ENCODE measurements at places on chromosomes 16 and 17.

DNA sequence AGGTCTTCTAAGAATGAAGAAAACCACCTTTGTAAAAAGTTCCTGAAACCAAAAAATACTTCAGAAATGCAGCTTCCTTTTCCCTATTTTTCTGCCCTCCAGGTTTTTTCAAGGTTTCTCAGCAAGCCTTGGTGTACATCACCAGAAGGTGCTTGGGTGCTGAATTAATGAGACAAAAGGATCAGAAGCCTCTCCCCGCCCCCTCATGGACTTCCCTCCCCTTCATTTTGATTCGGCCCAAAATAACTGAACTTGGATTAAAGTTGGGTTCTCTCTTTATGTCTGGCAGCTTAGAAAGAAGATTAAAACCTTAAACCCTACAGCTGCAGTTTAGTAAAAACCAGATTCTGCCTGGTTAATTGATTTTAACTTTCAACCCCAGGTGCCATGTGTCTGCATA is 121.7 kb upstream of the ERCC4 start:
- DNase-seq, result no peak

GRCh38 chr17:66953630-66954020 is 10.9 kb upstream of the CACNG4 start:
- DNase-seq, result no peak

DNA sequence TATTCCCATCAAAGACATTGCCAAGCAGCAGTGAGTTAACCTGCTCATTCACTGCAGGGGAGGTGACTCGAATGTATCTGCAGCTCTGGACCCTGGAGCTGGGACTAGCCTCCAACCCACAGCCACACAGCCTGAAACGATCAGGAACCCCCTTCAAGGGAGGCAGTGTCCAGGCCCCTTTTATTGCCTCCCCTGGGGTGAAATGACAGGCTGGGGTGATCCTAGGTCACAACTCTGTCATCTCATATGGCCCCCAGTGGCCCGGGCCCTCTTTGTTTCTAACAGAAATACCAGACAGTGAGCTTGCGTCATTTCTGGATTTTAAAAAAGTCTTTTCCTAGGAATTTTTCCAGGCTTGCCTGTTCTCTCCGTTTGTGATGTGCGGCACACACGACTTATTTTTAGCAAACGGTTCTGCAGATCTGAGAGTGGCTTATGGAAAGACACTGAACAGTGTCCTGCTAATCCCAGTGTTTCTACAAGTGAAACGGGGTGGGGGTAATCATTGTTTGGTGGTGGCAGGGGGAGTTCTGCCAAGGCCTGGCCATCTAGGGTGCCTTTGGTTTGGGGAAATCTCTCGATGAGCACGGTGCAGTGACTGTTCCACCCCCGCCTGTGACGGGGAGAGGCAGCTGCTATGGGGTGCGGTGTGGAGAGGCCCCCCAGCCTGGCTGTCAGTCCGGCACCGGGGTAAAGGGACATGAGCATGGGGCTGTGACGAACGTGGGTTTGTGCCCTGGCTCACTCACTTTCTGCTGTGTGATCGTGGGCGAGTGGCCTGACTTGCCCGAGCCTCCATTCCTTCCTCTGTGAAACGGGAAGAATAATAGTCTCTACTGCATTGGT is 27.2 kb downstream of the NAGPA start:
- DNase-seq, result no peak

GRCh38 chr17:74267987-74268499 is 6.0 kb upstream of the DNAI2 start:
- DNase-seq, result no peak

DNA sequence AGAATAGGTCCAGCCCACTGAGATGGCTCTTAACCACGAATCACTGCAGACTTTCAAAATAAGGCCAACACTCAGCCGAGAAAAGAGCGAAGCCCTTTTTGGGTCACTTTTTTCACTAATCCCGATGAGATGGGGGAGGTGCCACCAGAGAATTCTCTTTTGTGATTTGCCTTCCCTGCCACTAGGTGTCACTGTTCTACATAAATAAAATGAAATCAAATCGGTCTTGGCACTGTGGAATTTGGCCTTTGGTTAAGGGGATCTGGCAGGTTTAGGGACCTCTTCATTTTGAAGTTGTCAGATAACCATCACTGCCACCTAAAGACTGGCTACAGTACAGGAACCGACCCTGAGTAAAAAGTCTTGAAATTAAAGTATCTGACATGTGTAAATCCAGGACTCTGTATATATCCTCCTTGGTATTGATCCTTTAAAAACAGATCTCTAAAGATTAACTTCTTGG is 147.0 kb downstream of the HS3ST4 start:
- no peak for DNase-seq

DNA sequence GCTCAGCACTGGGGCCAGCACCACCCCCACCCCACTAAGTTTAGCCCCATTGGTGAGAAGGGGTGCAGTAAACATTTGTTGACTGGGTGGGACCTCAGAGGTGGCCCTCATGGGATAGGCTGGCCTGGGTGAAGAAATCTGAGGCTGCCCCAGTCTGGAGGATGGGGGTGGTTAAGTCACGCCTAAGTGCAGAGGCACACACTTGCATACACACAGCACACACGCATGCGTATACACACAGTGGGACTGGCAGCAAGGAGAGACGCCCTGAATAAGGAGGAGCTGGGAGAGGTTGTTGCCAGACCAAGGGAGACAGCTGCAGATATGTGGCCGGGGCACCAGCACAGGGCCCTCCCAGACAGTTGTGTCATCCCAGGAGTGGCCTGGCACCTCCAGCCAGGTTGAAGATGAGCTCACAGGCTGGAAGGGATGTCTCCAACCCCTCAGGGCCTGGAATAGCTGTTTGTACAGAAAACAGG is 3.0 kb upstream of the BCAR1 start:
- peak; percentile 33 for DNase-seq

DNA sequence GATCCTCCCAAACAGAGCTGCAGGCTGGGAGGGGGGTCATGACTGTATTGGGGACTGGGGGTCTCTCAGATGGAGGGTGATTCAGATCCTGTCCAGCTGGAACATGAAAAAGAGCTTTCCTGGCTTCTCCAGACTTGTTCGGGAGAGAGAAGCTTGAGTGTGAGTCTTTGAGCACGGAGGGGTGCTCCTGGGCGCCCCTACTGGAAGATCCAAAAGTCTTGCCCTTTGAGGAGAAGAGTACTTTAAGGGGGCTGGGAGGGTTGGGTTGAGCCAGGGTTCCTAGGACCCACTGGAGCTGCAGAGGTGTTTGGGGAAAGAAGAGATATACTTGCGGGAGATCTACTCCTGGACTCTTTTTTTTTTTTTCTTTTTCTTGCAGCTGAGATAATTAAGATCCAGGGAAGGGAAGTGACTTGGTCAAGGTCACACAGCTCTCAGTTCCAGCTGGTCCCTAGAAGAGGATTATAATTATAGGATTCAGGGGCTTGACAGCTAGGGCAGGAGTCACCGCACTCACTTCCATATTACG is 8.4 kb downstream of the RARA start:
- DNase-seq, result peak; percentile 72

DNA sequence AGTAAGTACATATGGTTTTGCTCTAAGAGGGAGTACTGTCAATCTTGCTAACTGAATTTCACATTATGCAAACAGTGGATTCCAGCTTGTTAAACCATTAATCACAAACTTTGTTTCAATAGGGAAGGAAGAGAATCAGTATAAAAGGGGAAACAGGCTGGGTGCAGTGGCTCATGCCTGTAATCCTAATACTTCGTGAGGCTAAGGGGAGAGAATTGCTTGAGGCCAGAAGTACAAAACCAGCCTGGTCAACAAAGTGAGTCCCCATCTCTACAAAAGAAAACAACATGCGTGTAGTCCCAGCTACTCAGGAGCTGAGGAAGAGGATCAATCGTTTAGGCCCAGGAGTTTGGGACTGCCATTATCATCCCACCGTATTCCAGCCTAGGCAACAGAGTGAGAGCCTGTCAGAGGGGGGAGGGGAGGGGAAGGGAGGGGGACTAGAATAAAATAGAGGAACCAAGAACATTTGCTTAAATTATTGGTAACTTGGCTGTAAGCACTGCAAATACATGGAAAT is 65.7 kb downstream of the FBXL20 start:
- no peak for DNase-seq

- peak; percentile 83 for DNase-seq
Measured at GRCh38 chr16:24685539-24686432, 43.7 kb upstream of the TNRC6A start.

DNA sequence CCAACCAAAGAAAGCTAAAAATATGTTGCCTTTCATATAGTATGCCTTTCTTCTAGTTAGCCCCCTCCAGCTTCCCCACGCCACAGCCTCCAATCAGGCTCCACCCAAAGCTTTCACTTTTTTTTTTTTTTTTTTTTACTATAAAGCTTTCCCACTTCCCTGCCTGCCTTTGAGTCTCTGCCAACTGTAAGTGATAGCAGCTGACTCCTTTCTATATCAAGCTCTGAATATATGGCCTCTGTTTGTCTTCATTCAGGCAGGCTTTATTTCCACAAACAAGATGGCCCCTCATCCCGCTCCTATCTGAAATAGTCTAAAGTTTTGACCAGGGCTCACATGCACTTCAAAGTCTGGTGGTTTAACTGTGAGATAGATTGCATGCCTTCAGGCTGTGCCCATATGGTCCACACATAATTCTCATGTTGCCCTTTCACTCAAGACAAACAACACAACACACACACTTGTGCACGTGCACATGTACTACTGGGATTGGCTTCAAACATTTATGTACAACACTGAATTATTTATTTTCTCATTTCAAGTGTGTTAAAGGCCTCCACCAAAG is 39.8 kb upstream of the DYNLRB2 start:
- no peak for DNase-seq

DNA sequence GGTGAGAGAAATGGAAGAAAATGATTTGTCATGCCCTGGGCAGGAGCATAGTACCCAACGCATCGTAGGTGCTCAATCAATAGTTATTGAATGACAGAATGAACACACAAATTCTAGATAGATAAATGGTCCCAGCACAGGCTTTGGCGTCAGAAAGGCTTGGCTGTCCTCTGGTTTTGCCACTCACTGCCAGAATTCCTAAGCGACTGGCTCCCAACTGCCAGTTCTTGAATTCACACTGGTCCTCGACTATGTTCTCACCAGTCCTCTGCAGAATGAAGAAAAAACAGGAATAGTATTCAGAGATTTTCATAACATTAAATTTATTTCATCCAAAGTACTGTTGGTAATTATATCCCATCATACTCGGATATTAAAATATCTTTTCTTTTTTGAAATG is 163.1 kb upstream of the NOL11 start:
- no peak for DNase-seq

Data from uterus (tissue), 4 donors.